ENCODE measurements at places on chromosomes 7 and 10.

GRCh38 chr7:36037121-36037662 lies 115.9 kb upstream of the EEPD1 start:
- DNase-seq, result no peak

- no peak for DNase-seq
Observed at GRCh38 chr7:115548756-115549155, 481.8 kb downstream of the TFEC start.

- DNase-seq, result no peak
Observed at GRCh38 chr10:44297963-44298362, 86.9 kb downstream of the CXCL12 start.

DNA sequence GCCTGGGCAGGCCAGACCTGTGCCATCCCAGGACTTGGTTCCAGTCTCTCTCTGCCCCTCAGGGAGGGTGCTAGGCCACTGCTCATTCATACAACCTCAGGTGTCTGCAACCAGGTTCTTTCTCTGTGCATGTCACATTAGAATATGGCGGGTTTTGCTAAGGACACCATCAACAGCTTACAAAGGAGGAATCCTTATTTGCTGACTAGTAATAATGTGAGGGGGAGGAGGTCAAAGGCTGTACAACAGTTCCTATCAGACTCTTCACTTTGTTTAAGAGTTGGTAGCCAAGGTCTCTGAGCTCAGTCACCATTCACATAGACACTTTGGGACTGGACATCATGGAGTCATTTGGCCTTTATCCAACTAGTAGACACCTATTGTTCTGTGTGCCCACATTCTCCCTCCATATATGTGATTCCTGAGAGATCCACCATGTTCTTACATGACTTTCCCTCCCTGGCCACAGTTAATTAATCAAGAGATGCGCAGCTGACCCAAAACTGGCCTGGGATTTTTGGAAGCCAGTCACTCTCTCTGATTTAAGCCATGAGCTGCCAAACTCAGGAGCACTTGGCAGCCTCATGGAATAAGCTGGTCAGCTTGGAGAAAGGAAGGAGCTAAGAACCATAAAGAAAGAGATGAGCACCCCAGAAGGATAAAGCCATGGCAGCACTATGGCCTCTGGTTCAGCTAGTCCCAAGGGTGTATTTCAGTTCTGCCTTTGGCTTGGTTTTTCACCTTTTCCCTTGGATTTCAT lies 51.2 kb downstream of the DPCD start:
- DNase-seq, result no peak

DNA sequence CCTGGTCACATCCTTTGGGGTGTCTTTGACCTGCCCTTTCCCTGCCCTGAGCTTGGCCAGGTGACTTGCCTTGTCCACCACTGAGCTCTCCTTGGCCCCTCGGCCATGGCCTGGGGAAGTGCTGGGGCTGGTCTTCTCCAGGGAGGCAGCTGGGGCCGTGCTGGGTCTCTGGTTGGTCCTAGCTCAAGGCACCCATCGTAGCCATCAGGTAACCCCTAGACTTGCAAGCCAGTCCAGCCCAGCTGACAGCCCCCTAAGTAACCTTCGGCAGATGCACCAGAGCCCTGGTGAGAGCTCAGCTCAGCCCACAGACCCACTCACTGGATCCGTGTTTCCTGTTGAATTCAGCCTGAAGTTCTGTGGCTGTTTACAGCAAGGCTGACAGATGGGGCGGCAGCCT lies 176.2 kb upstream of the SHH start:
- no peak for DNase-seq

Data from stimulated activated CD8-positive, alpha-beta memory T cell treated with anti-CD3 and anti-CD28 coated beads, Interleukin-4, amount 100 ng/mL, for 4 hours (primary cell).